ENCODE measurements at places on chromosomes 6 and 20.
A peak's percentile ranks its signal among the peaks of the same experiment; 100 is the strongest.

DNA sequence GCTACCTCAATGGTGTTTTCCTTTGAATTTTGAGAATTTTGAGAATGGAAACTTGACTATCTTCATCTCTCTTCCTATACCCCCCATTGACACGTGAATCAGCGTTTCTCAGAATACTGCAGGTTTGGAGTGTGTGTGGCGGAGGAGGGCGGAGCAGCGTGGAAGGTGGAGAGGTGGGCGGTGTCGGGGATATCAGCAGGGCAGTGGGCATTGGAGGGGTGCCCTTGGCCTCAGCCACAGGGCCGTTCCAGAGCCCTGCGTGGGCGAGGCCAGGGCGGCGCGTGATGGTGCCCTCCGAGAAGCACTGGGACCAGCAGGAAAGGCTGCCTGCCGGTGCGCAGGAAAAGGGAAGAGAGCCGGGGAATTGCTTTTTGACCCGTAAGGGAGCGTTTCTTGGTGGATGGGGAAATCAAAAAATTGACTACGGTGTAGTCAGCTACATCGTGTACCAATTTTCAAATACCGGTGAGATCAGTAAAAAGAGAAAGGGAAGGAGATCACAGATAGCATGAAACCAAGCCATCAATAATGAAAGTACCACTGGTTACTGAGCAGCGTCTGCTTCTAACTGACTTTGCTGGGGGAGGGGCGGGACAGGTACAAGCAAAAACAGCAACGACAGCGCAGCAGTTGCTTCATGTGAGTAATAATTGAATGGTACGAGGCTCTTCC lies 82.7 kb upstream of the DUSP22 start:
- no peak for DNase-seq

- DNase-seq = peak; percentile 65
These were observed 23.7 kb upstream of the SIRT5 start for GRCh38 chr6:13550656-13551055.

GRCh38 chr20:50438986-50439407 lies 71.2 kb upstream of the PTPN1 start:
- DNase-seq = no peak

- no peak for DNase-seq
These were observed 23.4 kb upstream of the PHACTR1 start for GRCh38 chr6:12693122-12693521.

- DNase-seq = peak; percentile 69
These were observed 26.8 kb upstream of the CLIC5 start for GRCh38 chr6:46042355-46042999.

GRCh38 chr6:75103431-75103830 lies 102.4 kb downstream of the COL12A1 start:
- no peak for DNase-seq

All from hematopoietic multipotent progenitor cell treated with erythropoietin and hydrocortisone succinate and interleukin-3 and kit ligand, for 6 days (in vitro differentiated cells).